Immature natural killer cell (primary cell): ENCODE measurements at places on chromosomes 6 and 20. TPM values are rescaled to one million over a fixed set of nuclear protein-coding genes. Genes with fewer than 3 reads are reported as not detected.

POU5F1 gene
- 0.15 TPM for polyA plus RNA-seq

FOXA2 gene
- not detected for polyA plus RNA-seq

DNA sequence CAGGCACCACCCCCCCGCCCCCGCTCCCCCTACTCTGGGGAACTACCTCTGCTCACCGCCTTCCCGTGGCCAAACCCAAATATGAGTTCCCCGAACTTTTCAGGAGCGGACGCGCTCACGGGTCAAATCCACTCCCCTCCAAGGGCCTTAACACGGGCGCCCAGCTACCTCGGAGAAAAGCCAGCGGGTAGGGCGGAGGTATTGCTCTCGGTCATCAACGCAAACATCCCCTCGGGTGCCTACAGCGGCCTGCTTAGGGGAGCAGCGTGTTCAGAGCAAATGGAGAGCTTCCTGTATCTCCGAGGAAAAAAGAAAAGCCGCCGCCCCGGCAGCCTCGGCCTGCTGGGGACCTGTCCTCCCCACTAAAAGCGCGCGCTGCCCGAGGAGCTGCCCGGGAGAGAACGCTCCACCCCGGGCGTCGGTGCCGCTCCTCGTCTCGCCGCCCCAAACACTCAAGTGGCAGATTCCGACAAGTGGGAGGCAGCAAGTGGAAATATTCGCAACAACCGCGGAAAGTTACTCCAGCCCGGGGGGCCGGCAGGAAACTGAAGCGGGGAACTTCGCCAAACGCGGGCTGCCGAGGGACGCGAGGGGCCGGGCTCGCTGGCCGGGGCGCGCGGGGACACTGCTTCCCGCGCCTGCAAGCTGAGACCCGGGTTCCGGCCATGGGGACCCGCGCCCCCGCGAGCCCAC is 699 bp downstream of the PTPRT start:
- H3K4me1 ChIP-seq: peaks cover 3% of the 10 kb centered on the region
- no peak for DNase-seq
- H3K4me3 ChIP-seq: no peak overlapping the region
- H3K27ac ChIP-seq: no peak overlapping the region

GRCh38 chr6:43277643-43278523 is 20.2 kb upstream of the SLC22A7 start:
- H3K4me3 ChIP-seq: no peak overlapping the region
- DNase-seq: no peak
- peaks cover 8% of the 10 kb centered on the region for H3K27me3 ChIP-seq
- no peaks in the 10 kb centered on the region for H3K36me3 ChIP-seq
- peaks cover 26% of the 10 kb centered on the region for H3K4me1 ChIP-seq
- no peak overlapping the region for H3K27ac ChIP-seq

COQ3 gene
- 9.9 TPM for polyA plus RNA-seq

HLA-G gene
- 2.1 TPM for polyA plus RNA-seq
